SW 1271 (cell line): ENCODE measurements at places on chromosomes 3 and 15.

DNA sequence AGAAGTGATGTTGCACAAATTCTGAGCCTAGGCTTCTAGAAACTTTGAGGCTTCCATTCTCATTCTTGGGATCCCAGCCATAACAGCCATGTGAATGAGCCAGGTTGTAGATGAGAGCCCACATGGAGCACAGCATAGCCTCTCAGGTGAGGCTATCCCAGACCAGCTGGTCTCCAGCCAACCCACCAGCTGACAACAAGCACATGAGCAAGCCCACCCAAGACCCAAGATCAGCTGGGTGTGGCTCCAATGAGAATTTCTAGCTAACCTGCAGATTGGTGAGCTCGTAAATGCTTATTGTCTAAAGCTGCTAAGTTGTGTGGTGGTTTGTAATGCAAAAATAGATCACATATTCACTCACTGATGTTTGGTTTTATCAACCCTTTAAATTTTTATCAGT lies 14.4 kb downstream of the KY start:
- DNase-seq, result no peak

GRCh38 chr3:168608926-168609325 lies 513.2 kb upstream of the GOLIM4 start:
- DNase-seq, result no peak

- no peak for DNase-seq
Measured at GRCh38 chr3:165383381-165383780, 187.2 kb upstream of the SLITRK3 start.

- no peak for DNase-seq
Measured at GRCh38 chr3:67516496-67516895, 137.9 kb downstream of the SUCLG2 start.

DNA sequence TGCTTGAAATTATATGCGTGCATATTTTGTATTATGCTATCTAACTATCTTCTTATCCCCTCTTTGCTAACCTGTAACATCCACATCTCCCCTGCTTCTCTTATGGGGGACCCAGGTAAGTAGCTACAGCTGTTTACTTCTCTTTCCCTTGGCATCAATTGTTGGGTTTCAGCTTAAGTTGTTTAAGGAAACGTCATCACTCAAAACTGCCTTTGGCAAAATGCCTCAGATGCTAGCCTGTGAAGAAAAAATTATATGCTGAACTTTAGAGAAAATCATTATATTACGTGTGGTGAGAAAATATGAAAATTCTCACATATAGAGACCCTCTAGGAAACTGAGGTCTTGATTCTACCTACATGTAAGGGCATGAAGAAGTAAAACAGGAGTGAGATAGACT lies 447.0 kb upstream of the NECTIN3 start:
- no peak for DNase-seq

GRCh38 chr3:24604215-24604614 lies 109.6 kb upstream of the THRB start:
- DNase-seq, result no peak

DNA sequence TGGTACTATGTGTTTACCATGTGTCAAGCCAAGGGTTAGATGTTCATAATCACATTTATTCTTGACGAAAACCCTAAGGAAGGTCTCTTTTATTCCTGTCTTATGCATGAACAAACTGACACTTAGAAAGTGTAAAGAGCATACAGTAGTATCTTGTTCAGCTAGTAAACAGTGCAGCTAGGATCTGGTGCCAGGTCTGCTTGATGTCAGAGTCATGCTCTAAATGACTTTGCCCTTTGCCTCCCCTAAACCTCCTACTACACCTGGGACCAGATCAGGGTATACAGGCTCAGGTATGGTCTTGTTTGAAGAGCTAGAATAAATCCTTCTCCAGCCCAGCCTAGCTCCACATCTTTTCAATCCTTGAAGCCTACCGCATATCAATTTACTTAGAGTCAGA lies 232.4 kb downstream of the ADAMTSL3 start:
- DNase-seq, result no peak

DNA sequence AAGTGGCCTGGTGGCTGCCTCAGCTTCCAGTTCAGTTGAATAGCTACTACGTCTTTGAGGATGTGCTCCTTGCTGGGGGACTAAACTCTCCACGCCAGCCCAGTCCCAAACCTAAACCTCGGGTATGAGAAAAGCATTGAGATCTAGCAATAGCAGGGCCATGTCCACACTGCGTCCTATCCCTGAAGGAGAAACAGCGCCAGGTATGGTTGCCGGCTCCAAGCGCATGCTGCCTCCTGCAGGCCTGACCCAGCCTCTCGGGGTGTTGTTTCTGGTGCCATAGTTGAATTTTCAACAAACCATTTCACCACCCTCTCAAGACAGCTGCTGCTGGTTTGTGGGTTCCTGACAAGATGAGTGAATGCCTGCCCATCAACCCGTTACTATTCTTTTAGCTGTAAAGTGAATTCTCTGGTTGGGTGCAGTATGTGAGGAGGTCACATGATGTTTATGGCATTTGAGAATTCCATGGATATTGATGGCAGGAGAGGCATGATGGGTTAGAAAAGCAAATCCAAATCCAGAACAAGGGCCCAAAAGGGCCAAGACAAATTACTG lies 13.0 kb upstream of the SLC28A1 start:
- DNase-seq, result no peak

- peak; percentile 16 for DNase-seq
Measured at GRCh38 chr3:171049861-171050444, 23.4 kb upstream of the SLC2A2 start.

GRCh38 chr3:157888040-157888439 lies 218.2 kb downstream of the SHOX2 start:
- no peak for DNase-seq

- no peak for DNase-seq
Measured at GRCh38 chr3:72475258-72476138, 372.7 kb downstream of the SHQ1 start.

- no peak for DNase-seq
Measured at GRCh38 chr15:100691321-100691720, 88.9 kb downstream of the ASB7 start.

DNA sequence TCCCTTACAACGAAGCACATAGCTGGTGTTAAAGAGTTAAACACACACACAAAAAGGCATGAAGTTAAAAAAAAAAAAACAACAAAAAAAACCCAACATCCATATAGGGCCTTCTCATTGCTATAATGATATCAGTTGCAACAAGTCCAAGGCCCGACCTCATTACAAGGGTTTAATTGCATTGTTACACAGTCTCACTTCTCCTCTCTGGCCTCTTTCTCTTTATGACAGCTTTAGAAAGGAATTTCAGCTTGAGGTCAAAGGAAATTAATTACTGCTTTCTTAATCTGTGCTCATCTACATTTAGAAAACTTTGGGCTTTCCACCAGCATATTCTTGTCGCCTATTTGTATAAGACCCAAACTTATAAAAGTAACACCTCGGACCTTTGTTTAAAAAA lies 342.1 kb downstream of the NR2F2 start:
- no peak for DNase-seq

- no peak for DNase-seq
Measured at GRCh38 chr3:112557976-112558375, 3.8 kb downstream of the ATG3 start.

GRCh38 chr15:80242802-80243201 lies 9.2 kb downstream of the CTXND1 start:
- no peak for DNase-seq

GRCh38 chr3:123276346-123277006 lies 74.7 kb downstream of the SEC22A start:
- no peak for DNase-seq

- no peak for DNase-seq
Measured at GRCh38 chr3:33663042-33663441, 55.0 kb downstream of the CLASP2 start.

- no peak for DNase-seq
Measured at GRCh38 chr15:38688761-38689160, 124.1 kb upstream of the RASGRP1 start.
